ENCODE measurements at places on chromosomes 1 and 21. TPM values are rescaled to one million over a fixed set of nuclear protein-coding genes. Genes with fewer than 3 reads are reported as not detected.

KISS1 gene
- not detected for total RNA-seq

DNA sequence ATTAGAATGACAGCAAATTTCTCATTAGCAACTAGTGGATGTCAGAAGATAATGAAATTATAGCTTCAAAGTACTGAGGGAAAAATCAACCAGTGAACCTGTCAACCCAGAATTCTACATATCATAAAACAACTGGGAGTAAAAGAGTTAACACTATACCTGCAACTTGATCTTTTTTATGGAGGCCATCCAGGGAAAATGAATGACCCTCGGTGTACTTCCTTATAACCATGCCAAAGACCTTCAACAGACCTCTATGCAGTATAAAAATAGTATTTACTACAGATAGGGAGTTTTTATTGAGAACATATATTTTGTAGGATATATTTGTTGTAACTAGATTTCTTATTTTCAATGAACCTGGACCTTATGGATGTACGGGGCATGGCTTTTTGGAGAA is 392.5 kb upstream of the ZRANB2 start:
- no peak overlapping the region for H3K27ac ChIP-seq
- no peaks in the 10 kb centered on the region for H3K4me1 ChIP-seq
- H3K27me3 ChIP-seq = no peaks in the 10 kb centered on the region
- H3K4me3 ChIP-seq = no peak overlapping the region
- DNase-seq = no peak

CR1L gene
- not detected for total RNA-seq

NBPF26 gene
- 7.2 TPM for total RNA-seq

DNA sequence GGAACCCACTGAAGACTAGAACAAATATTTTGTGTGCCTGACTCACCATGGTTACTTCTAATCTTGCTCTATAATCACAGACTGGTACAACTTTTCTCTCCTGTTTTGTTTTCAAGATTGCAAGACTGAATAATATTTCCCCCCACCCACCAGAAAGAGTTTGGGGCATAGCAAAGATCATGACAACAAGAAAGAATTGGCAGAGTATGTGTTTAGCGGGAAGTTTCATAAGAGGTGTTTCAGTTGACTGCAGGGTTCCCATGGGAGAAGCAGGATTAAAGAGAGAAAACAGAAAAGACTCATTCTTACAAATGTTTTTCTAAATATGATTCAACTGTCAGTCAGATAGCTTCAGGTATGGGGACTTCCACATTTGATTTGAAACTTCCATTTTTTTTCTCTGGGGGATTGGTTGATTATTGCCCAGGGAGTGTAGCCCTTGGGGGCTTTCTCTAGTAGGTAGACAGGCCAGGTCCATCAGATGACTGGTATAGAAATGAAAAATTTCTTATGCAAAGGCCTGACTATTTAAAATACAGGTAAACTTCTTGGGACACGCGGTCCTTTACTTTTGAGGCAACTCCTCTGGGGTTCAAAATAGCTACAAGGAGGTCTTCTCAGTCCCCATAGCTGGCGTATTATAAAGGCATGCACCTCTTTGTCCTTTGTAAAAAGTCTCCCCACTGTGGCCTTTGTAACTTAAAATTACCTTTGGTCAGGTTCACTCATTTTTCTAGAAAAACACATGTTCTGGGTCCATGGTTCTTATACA is 13.9 kb downstream of the OR14I1 start:
- H3K4me3 ChIP-seq = no peak overlapping the region
- no peaks in the 10 kb centered on the region for H3K27me3 ChIP-seq
- no peaks in the 10 kb centered on the region for H3K36me3 ChIP-seq
- H3K27ac ChIP-seq = no peak overlapping the region

GRCh38 chr1:8625981-8626898 is 191.2 kb downstream of the RERE start:
- H3K27me3 ChIP-seq = no peaks in the 10 kb centered on the region
- H3K4me3 ChIP-seq = no peak overlapping the region
- H3K36me3 ChIP-seq = peaks cover 8% of the 10 kb centered on the region
- H3K27ac ChIP-seq = no peak overlapping the region

GRCh38 chr1:41816061-41816460 is 102.7 kb downstream of the HIVEP3 start:
- H3K36me3 ChIP-seq = peaks cover 3% of the 10 kb centered on the region
- no peak for DNase-seq
- no peak overlapping the region for H3K27ac ChIP-seq
- H3K4me3 ChIP-seq = no peak overlapping the region
- peaks cover 32% of the 10 kb centered on the region for H3K4me1 ChIP-seq

DNA sequence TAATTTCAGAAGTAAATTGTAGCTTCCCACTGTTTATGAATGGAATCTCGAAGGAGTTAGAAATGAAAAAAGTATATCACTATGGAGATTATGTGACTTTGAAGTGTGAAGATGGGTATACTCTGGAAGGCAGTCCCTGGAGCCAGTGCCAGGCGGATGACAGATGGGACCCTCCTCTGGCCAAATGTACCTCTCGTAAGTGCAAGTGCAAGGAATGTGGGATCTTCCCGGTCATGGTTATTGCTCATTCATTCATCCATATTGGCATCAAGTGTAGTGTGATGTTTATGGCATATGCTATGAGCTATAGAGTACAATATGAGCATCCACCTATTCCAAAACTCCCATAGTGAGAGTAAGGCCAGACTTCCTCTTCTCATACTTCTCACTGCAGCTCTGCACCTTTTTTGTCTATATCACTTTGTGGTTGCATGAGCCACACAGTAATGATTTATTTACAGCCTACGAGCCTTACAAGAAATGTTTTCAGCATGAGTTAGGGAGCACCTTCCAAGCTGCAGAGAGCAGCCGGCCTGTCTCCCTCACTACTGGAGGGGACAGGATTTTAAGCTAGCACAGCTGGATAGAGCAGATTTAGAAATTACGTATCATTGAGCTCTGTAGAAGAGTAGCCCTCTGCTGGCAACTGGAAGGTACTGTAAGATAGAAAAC is 24.9 kb upstream of the CR1L start:
- H3K36me3 ChIP-seq = no peaks in the 10 kb centered on the region
- H3K4me1 ChIP-seq = no peaks in the 10 kb centered on the region

- H3K27me3 ChIP-seq = peaks cover 32% of the 10 kb centered on the region
- no peaks in the 10 kb centered on the region for H3K36me3 ChIP-seq
- H3K27ac ChIP-seq = no peak overlapping the region
- no peak for DNase-seq
Observed at GRCh38 chr1:998995-999724, 737 bp downstream of the HES4 start.

DNA sequence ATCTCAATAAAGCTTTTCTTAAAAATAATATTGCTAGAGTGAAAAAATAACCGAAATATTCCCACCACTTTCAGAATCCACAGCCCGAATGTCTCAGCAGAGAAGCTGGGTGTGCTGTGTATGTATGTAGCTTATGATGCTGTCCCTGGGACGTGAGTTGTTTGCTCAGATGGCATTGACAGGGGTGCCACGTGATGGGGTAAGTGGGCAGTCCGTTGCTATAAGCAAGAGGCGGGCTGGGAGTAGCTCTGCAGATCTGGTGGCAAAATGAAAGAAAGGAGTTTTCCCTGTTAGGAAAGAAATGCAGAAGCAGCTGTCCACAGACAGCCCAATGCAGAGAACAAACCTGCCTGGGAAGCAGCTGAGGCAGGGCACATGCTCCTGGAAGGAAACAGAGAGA is 3.8 kb upstream of the FAM20B start:
- no peak overlapping the region for H3K4me3 ChIP-seq
- peaks cover 22% of the 10 kb centered on the region for H3K27me3 ChIP-seq
- H3K27ac ChIP-seq = no peak overlapping the region
- peaks cover 14% of the 10 kb centered on the region for H3K4me1 ChIP-seq

DNA sequence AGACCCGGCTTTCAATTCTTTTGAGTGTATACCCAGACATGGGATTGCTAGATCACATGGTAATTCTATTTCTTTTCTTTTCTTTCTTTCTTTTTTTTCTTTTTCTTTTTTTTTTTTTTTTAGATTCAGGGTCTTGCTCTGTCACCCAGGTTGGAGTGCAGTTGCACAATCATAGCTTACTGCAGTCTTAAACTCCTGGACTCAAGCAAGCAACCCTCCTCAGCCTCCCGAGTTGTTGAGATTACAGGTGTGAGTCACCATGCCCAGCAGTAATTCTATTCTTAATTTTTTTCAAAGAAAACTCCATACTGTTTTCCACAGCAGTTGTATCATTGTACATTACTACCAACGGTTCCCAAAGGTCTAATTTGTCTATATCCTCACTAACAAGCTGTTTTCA is 13.5 kb upstream of the RNF186 start:
- H3K4me1 ChIP-seq = peaks cover 6% of the 10 kb centered on the region
- H3K27me3 ChIP-seq = peaks cover 6% of the 10 kb centered on the region
- no peak overlapping the region for H3K4me3 ChIP-seq
- no peaks in the 10 kb centered on the region for H3K36me3 ChIP-seq

DNA sequence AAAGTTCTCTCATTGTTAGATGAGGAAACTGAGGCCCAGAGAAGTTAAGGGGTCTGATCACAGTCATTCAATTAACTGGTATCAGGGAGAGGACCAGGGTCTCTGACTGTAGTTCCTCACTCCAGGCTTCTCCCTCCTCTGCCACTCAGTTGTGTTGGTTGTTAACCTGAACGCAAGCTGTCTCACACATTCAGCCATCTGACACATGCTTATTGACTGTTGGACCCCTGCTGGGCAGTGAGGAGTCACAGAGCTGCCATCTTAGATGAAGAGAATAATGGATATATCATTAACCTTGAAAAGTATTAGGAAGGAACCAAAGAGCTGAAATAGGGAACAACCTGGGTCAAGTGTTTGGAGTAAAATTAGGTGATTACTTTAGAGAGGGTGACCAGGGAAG is 194.8 kb downstream of the ZZZ3 start:
- DNase-seq = no peak
- H3K27ac ChIP-seq = no peak overlapping the region
- no peaks in the 10 kb centered on the region for H3K4me1 ChIP-seq
- no peaks in the 10 kb centered on the region for H3K36me3 ChIP-seq

OR14I1 gene
- not detected for total RNA-seq

DNA sequence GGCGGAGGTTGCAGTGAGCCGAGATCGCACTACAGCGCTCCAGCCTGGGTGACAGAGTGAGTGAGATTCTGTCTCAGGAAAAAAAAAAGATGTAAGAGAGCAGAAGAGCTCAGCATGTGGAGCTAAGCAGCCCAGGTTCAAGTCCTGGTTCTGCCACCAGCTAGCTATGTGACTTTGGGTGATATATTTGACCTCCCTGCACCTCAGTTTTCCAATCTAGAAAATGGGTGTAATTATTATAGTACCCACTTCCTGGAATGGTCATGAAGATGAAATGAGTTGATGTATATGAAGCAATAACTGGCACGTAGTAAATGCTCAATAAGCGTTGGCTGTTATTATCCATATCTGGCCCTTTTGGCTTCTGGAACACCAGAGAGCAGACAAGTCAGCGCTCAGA is 38.2 kb downstream of the CAMK2N1 start:
- H3K4me1 ChIP-seq = no peaks in the 10 kb centered on the region
- DNase-seq = no peak
- H3K27me3 ChIP-seq = peaks cover 4% of the 10 kb centered on the region
- H3K27ac ChIP-seq = no peak overlapping the region
- H3K36me3 ChIP-seq = no peaks in the 10 kb centered on the region
- no peak overlapping the region for H3K4me3 ChIP-seq

- H3K27ac ChIP-seq = no peak overlapping the region
- H3K4me1 ChIP-seq = peaks cover 11% of the 10 kb centered on the region
- no peak overlapping the region for H3K4me3 ChIP-seq
- peaks cover 9% of the 10 kb centered on the region for H3K27me3 ChIP-seq
- no peak for DNase-seq
- H3K36me3 ChIP-seq = no peaks in the 10 kb centered on the region
Observed at GRCh38 chr1:212974711-212975110, 24.4 kb downstream of the VASH2 start.

CDA gene
- not detected for total RNA-seq

DNA sequence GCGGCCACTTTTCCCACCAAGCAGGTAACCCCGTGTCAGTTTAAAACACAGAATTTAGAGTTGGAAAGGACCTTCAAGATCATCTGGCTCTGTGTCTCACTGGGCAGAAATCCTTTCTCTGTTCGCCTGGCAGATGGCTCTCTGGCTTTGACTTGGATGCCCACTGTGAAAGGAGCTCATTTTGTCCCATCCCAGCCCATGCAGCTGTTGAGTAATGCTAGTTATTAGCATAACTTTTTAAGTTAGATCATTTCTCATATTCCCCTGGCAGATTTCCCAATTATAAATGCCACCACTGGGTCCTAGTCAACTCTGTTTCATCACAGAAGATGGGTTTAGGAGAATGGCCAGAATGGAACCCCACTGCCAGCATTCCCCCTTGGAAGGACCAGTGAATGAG is 55.9 kb downstream of the SLC35F3 start:
- H3K4me3 ChIP-seq = no peak overlapping the region
- H3K27me3 ChIP-seq = no peaks in the 10 kb centered on the region
- H3K27ac ChIP-seq = no peak overlapping the region
- no peaks in the 10 kb centered on the region for H3K4me1 ChIP-seq
- DNase-seq = no peak
- no peaks in the 10 kb centered on the region for H3K36me3 ChIP-seq

KRTAP24-1 gene
- not detected for total RNA-seq

RHBDL2 gene
- not detected for total RNA-seq

DNA sequence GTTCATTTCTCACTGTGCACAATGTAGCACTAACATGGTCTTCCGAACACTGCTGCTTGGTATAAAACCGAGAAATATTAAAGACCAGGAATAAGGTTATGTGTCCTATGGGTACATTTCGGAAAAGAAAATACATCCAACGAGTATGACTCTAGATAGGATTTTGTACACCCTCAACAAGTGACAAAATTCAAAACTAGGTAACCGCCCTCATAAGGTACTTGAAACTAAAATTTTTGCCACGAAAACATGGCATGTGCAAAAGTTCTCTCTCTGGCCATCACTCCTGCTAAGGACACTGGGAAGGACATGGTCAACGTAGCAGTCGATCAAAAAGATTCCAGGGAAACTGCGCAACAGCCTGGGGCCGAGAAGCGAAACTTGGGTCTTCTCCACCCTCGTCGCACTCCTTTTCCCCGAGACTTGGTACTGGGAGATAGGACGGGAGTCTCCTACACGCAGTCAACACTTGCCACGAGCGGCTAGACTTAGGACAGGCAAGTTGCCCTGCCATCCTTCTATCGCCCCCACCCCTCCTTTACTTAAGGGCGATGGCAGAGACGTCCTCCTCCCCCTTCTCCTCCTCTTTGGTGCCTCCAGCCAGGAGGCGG is 338 bp upstream of the TOR1AIP1 start:
- H3K4me1 ChIP-seq = peaks cover 56% of the 10 kb centered on the region
- H3K36me3 ChIP-seq = peaks cover 18% of the 10 kb centered on the region
- no peak for DNase-seq
- peak overlapping the region; percentile 100 for H3K27ac ChIP-seq
- H3K4me3 ChIP-seq = peak overlapping the region; percentile 95

PAFAH2 gene
- total RNA-seq = 8.0 TPM

All from activated T-helper 1 cell treated with anti-CD3 and anti-CD28 coated beads, Interleukin-12 subunit alpha, Interleukin-12 subunit beta, Interleukin-2, Interleukin-4 antibody, amounts not matched to agents 30 ng/mL and 10 ng/mL and 1 ng/mL, durations not matched to agents 14 hours and 24 hours and 36 hours (primary cell).